ENCODE measurements at places on chromosomes 7 and 10.

- DNase-seq = no peak
These were observed 148.6 kb upstream of the YAE1 start for GRCh38 chr7:39417642-39418041.

DNA sequence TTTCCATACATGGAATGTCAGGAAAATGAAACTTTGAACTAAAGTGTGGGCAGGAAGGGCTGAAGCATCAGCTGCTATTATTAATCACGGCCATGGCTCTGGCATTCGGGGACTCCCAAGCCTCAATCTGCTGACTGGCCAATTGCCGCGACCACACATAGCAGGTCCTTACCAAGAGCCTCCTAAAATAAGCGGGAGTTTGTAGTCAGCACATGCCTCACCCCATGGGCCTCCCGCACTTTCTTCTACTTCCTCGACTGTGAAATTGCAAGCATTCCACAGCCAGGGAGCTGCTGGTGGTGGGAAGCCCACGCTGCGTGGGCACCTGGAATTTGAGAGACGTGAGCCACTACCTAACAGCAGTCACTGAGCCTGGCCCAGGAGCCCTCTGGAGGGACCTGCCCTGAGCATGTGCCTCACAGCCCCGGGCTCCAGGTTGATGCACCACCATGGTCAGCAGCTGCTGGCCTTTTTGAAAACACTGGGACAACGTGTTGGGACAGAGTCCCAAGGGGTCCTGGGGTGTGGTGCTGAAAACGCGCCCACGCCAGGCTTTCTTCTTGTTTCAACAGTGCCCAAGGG, 211.4 kb downstream of the TNS3 start:
- no peak for DNase-seq

DNA sequence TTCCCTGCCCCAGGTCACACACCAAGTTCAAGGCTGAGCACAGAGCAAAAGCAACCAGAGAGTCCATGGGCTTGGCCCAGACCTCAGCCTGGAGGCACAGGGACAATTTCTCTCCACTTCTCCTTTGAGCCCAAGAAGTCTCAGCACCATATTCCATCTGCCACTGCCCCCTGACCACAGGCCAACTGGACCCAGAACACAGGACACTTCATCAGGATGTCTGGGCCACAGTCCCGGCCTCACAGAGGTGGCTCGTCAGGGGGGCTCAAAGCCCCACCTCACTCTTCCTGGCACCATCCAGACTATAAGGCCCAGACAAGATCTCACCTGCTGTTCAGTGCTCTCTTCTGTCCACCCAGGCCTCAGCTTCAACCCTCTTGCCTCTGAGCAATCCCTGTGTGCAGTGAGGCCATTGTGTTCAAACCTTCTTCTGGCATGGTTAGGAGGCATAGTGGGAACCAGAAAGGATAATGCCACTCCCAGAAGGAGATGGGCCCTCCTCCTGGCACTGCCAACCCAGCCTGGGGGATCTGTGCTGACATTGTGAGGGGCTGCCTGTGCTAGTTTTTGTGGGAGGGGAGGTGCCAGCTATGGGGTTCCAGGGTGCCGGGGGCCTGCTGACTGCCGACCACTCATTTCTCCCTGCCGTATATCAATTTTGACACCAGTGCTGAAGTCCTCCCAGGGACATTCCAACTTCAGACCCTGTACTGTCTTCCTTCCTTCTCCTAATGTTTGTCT, 49.7 kb upstream of the ANTXRL start:
- DNase-seq = no peak

DNA sequence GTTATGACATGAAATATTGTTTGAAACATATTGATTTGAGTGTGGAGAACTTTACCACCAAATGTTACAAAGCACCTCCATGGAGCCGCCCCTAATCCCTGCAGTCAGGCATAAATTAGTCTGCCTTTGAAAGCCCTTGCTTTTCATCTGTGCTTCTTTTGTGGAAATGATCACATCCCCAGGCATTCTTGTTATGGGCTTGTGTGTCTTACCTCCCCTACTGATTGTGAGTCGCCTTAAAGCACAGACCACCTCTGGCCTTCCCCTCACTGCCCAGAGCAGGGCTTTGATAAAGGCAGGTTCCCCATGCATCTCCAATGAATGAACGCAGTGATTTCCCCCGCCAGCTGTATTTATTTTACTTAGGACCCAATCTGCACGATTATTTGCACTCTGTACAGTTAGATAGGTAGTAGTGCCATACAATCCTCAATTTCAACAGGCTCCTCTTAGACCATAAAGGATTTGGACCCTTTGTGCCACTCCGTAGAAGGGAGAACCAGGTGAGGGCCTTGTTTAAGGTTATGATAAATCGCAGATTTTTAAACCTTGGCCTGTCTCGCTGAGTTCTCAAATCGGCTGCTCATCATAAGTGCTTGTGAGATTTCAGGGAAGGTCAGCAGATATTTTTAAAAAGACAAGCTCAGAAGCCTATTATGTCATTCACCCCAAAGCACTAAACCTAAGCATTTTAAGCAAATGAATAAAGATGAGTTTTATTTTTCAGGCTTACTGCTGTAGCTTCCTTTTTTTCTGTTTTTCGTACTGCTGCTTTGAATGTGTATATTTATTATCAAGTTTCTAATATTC, 107.8 kb downstream of the CUBN start:
- no peak for DNase-seq

- DNase-seq = no peak
These were observed 570 bp downstream of the BMS1 start for GRCh38 chr10:42783181-42783549.

All from central memory CD4-positive, alpha-beta T cell (primary cell).